Foreskin keratinocyte (primary cell): ENCODE measurements at places on chromosomes 4 and X.
A peak's percentile ranks its signal among the peaks of the same experiment; 100 is the strongest.

DNA sequence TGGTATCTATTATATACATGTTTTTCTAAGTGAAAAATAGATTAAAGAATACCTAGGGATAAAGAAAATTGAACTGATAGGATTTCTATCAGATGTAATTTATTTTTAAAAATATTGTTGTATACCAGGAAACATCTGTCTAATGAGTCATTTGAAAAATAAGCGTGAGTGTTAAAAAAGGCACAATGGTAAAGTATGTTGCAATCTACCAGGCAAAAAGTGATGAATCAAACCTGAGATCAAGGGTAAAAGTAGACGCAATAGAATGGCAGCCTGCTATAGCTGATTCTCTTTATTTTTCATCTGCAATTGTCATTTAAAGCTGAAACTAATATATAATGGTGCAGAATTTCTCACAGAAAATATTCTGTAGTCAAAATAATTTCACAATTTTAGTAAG is 1119.6 kb downstream of the PCDH18 start:
- DNase-seq, result peak; percentile 63

GRCh38 chrX:65933085-65933589 is 106.7 kb downstream of the VSIG4 start:
- peak; percentile 53 for DNase-seq

DNA sequence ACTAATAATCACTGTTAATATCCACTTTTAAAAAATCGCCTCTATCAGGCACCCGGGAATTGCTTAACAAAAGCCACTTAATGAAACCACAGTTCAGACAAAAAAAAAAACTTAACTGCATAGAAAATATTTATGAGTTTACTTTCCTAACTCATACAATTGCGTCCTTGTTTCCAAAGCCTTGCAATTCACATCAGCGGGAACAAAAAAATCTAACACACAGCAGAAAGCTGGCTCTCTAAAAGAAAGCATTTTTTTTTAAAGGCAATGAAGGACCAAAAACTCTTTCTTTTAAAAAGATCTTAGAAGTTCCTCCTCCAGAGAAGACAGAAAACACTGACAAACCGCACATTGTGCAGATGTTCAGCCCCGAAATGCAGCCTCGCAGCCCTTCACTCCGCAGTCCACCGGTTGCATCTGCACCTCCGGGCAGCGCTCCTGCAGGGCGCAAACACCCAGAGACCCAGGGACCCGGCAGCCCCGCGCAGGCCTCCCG is 812 bp downstream of the FAT1 start:
- no peak for DNase-seq

- no peak for DNase-seq
Measured at GRCh38 chr4:86484241-86484640, 109.9 kb upstream of the PTPN13 start.

DNA sequence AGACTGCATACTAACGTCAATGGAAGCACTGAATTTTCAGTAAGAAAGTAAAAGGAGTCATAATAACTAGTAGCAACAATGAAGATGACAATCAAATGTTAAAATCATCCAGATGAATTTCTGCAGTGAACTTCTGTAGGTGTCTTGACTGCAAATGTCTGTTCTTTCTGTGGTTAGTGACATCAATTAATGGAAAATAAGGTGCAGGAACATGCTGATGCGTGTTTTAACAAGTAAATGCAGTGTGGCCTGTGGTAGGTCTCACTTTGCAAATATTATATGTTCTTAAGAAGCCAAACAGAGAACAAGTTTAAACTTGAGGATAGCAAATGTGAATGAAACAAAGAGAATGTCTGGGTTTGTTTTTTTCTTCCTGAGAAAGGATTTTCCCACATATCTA is 2.6 kb upstream of the DTHD1 start:
- peak; percentile 97 for DNase-seq

DNA sequence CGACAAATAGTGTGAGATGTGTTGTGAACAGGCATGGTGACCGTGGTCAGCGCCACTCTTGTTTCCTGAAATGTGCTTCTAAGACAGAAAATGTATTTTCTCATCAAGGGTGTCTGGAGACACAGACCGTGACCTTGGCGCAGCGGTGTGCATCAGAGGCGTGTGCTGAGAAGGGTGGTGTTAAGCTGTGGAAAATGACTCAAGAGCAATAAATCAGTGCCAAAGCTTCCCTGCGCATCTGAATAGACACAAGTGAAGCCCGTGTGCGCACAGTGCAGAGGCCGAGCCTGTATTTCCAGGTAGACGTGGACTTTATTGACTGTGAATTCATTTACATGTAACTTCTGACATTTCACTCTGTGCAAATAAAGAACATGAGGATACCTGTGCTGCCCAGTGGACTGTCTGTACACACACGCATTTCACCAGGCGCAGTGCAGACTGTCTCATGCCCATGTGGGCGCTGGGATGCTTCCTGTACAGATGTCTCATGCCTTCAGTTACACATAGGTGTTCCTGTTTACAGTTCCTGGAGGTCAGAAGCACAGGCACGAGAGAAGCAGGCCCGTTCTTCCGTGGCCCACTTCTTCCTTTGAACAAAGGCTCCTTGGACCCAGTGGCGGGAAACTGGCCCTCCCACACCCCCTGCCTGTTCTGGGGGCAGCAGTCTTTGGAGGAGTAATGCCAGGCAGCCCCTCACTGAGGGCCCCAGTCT is 31.9 kb downstream of the NSG1 start:
- DNase-seq, result no peak

GRCh38 chr4:111879539-111879938 is 265.7 kb upstream of the FAM241A start:
- no peak for DNase-seq

DNA sequence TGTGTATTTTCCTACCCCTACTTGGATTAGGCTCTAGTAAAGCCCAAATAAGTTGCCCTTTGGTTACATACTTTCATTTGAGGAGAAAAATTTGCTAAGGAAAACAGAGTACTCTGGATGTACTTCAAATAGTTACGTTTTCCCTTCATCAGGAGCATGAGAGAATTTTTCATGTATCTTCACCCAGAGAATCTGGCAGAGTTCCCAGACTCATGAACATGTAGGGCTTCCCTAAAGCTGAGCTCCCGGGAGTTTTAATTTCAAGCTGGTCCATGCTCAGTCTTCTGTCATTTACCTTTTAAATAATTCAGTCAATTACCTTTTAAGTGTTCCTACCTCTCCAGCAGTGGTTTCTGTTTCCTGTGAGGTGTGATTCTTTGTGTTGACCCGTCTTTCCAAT is 367.5 kb upstream of the GRID2 start:
- peak; percentile 12 for DNase-seq

DNA sequence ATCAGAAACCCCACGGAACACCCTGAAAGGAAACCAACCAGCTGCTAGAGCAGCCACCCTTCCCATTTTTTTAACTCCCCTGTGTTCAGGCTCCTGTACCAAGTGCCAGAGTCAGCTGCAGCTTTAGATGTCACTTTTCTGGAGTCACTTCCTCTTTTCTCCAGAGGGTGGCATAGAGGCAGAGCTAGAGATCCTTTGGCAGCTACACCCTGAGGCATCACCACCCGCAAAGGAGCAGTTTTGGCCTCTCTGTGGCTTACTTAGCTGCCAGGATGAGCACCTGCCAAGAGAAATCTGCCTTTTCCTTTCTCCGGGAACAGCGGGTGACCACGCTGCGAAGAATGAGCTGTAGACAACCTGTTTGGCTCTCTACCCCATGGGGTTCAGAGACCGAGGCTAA is 58.0 kb upstream of the CHRDL1 start:
- DNase-seq, result peak; percentile 17

GRCh38 chrX:42992199-42992943 is 214.4 kb upstream of the PPP1R2C start:
- DNase-seq, result peak; percentile 58

GRCh38 chrX:104877504-104877903 is 311.5 kb downstream of the IL1RAPL2 start:
- no peak for DNase-seq

DNA sequence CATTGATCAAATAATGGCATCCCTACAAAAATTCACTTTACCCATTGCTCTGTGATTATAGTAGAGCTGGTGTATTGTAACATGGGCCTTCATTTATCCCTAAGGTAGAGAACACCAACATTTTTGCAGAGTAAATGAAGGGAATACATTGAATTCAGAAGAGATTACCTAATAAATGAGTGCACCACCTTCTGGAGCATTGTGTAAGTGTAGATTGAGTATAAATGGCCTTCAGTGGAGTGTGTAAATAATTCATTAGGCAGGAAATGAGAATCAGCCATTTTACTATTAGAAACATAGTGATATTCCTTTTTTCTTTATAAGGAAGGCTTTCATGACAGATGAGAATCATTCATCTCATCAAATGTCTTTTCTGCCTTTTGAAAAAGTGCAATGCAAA is 155.8 kb downstream of the FAM47B start:
- DNase-seq, result no peak

- DNase-seq, result peak; percentile 20
Measured at GRCh38 chrX:42485601-42486000, 292.4 kb downstream of the PPP1R2C start.

DNA sequence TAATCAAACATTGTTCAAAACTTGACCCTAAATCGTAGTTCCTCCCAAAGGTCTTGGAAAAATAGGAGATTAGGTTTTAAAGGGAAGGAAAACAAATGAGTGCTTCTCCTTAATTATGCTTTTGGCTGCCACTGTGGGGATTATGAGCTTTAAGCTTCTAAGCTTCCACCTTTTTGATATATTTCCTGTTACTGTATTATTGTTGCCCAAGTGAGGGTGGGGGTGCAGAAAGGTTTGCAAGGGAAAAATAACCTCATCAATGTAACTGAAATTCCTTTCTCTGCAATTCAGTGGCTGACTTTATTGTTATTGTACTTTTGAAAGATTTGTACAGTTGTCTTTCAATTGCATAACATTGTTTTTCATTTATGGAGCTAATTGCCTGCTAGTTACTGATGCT is 285.1 kb downstream of the FRMPD4 start:
- DNase-seq, result no peak

DNA sequence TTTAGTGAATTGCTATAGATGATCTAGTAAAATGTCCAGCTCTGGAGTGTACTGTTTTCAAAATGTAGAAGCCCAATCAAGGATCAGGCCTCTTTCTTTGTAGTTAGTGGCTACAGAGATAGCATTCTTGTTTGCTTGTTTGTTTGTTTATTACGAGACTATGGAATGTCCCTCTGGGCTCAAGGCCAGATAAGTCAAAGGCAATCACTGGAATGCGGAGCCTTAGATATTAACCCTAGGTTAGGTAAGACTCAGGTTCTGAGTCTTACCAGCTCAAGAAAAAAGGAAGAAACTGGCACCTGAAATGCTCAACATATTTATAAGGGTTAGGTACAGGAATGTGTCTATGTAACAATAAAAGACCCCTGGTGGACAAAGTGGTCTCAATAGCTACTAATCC is 261.5 kb downstream of the SLC7A11 start:
- DNase-seq, result no peak

GRCh38 chrX:124860736-124861135 is 458.9 kb upstream of the TEX13C start:
- DNase-seq, result no peak

DNA sequence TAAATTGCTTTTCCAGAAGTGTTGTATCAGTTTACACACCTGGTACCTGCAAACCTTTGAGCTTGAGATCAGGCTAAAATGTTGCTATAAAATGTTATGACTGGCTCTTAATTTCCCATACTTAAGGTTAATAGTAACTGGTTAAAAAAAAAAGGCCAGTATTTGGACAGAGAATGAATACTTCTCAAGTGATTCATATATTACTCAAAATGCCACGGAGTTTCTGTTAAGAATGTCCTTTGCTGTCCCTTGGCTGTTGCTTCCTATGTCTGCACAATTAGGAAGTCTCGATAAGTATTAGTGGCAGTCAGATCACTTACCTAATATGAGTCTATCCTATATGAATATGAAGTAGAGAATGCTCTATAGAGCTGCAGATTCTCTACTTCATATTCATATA is 232.2 kb upstream of the IGFBP7 start:
- DNase-seq, result peak; percentile 43

GRCh38 chr4:147101678-147102077 is 156.0 kb upstream of the TTC29 start:
- no peak for DNase-seq

GRCh38 chr4:25439918-25440477 is 62.9 kb downstream of the ANAPC4 start:
- peak; percentile 54 for DNase-seq

- DNase-seq, result peak; percentile 72
Measured at GRCh38 chr4:90572996-90573395, 445.8 kb downstream of the CCSER1 start.

DNA sequence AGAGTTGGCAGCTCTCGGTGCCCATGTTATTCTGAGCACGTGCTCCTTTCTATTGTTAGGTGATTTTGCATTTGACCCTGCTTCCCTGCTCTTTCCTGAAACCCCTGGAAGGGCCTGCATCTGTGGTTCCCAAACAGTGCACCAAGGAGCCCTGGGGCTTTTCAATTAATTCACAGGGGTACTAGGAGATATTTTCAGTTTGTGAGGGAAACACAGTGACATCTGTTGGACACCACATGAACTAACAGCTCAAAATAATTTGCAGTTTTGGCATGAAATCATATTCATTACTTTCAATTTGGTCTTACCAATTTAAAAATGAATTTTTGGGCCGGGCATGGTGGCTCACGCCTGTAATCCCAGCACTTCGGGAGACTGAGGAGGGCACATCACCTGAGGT is 156.6 kb downstream of the GATB start:
- peak; percentile 11 for DNase-seq

DNA sequence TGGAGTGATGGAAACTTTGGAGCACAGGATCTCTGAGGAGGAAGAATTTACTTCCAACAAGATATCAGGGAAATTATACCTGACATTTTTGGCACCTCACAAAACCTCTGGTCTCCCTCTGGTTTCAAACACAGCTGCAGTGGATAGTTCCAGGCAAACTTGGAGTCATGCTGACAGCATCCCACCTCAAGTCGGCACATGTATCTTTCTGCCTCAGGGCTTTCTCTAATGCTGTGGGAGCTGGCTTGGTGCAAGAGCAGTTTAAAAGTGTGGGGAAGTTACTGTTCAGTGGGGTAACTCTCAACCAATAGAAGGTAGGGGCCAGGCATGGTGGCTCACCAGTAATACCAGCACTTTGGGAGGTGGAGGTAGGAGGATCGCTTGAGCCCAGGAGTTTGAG is 207.1 kb upstream of the NHS start:
- DNase-seq, result peak; percentile 68

DNA sequence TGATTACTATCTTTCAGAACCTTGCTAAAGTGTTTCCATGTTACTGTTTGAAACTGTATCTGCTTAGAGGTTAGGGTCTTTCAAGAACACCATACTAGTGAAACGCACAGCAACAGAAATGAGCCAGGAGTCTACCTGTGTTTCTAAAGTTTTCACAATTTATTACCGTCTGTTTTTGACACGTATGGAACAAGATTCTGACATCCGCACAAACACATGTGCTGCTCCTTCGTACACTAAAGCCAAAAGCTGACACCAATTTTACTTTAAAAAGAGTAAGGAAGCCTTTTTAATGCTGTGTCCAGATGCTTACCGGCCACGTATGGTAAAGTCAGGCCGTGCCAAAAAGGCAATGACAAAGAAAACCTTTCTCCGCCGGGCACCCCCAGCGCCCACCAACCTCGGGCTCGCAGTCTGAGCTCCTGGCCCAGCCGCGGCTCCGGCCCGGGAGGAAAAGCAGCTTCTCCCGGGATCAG is 532 bp downstream of the RPS4X start:
- no peak for DNase-seq

GRCh38 chr4:123480706-123481418 is 84.3 kb downstream of the SPRY1 start:
- DNase-seq, result peak; percentile 97
